Activated CD4-positive, alpha-beta T cell treated with anti-CD3 and anti-CD28 coated beads for 1 hour (primary cell): ENCODE measurements at places on chromosomes 5 and 9.

- no peak for DNase-seq
These were observed 34.6 kb downstream of the HABP4 start for GRCh38 chr9:96484521-96484931.

DNA sequence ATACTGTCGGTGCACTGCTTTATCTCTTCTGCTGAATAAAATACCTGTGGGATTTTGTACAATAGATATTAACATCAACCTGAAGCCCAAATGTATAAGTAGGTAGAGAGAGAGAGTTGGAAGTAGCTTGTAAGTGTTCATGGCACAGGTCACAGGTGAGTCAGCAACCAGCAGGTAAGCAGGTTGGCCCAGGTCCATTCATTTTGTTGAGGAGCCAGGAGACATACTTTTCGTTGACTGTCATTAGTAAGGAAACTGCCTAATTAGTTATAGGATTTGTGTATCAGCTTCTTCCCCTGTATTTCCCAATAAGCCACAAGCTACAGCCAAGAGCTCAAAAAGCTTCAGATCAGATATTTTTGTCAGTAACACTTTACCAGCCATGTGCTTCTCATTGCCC, 650.8 kb downstream of the IRX1 start:
- DNase-seq: no peak

GRCh38 chr9:28056466-28056865, 483.2 kb upstream of the C9orf72 start:
- no peak for DNase-seq

DNA sequence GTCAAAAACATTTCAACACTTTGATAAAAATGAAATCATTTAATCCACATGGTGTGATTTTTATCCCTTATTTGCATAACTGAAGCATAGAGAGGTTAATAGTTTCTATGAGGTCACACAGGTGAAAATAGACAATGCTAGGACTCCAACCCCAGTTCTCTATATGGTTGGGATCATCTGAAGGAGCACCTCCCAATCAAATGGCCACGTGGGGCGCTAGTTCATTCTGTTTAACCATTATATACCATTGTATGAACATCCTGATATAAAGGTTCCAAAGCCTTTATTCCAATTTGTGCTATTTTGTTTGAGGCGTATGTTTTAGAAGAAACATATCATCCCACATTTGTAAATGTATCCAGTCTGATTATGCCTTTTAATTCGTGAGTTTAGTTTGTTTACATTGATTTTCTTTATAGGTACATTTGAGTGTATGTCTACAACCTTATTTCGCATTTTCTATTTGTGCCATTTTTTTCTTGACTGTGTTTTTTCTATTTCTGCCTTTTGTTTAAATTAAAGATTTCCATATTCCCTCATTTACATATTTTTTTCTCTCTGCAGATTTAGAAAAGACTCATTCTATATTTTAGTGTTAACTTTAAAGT, 1092.0 kb downstream of the MAT2B start:
- DNase-seq: no peak

- DNase-seq: no peak
These were observed 12.7 kb upstream of the GPR21 start for GRCh38 chr9:123020796-123021195.

- DNase-seq: no peak
These were observed 1366.8 kb downstream of the EFNA5 start for GRCh38 chr5:106303911-106304310.

DNA sequence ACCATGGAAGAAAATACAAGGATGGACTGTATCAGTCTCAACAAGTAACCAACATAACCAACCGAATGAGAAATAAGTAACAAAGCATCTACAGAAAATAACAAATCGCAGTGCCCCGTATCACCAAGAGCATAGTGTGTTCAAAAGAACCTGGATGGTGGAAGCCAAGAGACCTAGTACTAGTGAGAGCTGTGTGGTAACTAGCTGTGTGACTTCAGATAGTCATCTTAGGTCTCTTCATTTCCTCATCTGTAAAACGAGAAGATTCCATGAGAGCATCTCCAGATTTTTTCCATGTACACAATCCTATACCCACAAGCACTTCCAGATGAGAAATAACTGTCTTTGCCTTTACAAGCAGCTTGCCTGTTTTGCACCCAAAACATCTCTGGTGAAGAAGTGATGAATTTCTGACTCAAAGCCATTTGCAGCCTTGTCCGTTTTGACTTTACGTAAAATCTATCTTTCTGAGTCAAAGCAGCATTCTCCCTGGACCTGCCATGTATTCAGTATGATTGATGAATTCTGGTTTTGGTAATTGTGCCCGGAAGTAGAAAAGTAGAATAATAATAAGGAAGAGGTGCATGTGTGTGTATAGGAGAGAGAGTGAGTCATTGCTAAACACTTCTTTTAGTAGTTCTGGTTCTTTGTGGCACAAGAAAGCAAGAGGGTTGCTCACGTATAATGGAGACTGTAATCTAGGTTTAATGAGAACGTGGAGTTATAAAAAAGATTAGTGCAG, 41.0 kb downstream of the AOPEP start:
- no peak for DNase-seq

DNA sequence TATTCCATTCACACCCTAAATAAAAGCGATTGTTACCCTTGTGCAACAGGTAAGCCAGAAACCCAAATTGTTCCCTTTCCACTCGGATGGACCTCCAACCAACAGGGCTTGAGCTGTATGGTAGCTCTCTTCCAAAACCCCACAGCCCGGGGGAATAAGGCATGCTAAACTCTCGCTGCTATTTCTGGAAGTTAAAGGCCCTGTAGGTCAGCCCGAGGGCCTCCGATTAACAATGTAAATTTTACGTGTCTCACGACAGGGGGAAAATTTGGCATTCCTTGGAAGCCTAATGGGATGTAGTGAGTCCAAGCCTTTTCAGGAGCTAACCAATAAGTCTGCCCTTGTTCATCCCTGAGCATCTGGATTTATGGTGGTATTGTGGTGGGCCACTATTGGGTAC, 26.0 kb downstream of the CNOT8 start:
- no peak for DNase-seq

DNA sequence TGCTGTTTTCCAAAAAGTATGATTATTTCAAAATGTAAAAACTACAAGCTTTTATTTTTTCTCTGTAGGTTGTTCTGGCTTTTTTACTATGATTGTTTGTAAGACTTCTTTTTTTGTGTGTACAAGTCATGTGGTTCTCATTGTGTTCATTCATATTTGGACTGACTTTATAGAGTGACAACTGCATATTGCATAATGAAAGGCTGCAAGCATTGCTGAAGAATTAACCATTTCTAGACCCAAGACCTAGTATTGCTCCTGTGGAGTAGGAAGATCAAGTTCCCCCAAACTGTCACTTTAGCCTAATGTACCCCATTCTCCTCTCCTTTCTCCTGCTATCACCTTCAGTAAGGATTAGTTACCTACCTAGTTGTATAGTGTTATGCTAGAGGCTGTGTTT, 10.0 kb downstream of the MAP1B start:
- no peak for DNase-seq

- no peak for DNase-seq
These were observed 85.4 kb downstream of the TMEM167A start for GRCh38 chr5:82991678-82992323.

GRCh38 chr9:128093011-128093410, 25.0 kb downstream of the SLC25A25 start:
- DNase-seq: no peak

- no peak for DNase-seq
These were observed 244.3 kb upstream of the WWC1 start for GRCh38 chr5:168047043-168047668.

DNA sequence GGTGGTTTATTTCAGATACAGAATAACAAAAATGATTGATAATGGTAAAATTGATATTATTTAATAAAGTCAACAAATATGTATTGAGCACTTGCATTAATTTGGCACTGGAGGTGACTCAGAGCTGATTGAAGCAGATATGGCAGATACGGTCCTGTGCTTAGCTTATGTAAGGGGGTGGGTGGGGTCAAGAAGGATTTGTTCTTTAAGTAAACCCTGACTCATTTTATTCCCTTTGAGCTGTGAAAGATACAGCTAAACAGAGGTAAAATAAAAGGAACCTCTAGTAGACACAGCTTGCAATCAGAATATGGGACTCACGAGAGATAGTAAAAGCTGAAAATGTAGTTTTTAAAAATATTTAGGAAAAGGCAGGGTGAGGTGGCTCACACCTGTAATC, 201.3 kb upstream of the CLINT1 start:
- DNase-seq: no peak

DNA sequence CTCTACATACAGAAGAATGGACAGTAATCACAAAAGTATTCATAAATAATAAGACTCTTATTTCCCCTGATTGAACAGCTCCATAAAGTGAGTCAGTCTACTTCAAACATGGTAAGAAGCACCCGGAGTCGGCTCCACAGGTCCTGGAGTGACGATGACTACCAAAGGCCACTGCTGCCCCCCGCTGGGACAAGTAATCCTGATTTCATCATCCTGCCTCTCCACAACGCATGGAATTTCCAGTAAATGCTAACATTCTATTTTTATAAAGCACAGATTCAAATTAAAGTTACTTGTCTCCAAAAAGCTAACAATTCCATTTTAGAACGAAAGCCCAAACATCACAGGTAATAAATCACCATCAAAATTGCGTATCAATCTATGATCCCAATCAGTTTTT, 16.2 kb downstream of the ATPSCKMT start:
- DNase-seq: no peak

DNA sequence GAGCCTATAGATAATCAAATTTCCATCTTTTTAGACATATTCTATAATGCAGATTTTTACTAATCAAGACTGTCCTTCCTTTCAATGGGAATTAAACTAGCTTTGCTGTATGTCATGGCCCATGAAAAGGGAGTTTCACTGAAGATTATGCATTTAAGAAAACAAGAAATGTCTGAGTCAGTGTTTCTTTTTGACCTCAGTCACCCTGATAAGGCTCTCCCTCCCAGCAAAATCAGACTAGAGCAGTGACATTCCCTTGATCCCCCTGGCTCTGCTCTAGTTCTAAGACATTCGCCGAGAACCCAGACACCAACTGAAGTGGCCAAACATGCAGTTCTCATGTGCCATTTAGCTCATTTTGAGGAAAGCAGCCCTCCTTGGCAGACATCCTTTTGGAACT, 442.0 kb downstream of the ACTL7B start:
- no peak for DNase-seq

DNA sequence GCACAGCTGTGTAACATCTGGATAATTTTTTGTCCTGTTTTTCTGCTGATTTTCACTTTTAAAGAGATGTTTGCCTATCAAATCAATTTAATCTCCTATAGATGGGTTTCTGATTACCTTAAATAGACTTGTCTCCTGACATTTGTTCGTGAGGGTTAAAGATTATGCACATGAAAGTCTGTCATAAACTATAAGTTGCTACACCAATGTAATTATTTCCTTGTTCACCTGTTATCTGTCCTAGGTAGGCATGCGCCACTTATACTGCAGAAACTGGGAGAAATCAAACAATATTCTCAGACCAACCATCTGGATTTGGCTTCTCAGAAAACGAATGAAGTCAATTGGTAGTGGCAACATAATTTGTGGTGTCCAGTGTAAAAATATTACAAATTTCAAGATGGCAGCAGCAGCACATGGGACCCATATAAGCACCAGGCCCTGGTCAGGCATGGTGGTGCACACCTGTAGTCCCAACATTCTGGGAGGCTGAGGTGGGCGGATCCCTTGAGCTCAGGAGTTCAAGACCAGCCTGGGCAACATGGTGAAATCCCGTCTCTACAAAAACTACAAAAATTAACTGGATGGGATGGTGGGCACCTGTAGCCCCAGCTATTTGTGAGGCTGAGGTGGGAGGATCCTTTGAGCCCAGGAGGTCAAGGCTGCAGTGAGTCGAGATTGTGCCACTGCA, 20.3 kb downstream of the RFK start:
- no peak for DNase-seq

GRCh38 chr5:103347716-103348423, 89.3 kb downstream of the MACIR start:
- DNase-seq: no peak

DNA sequence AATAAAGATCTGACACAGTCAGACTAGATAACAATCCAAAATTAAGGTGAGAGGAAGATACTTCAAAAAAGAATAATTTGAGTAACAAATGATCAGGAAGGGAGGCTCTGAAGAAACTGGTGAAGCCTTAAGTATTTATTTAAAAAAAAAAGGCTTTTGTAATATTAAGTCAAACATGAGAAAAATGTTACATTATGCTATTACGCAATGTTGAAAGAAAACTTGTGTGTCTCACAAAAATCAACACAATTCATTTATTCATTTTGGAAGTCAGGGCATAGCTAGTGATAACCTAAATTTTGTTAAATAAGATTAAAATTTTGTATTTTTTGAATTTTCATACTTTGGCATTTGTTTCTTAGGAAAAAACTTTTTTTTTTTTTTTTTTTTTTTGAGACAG, 28.2 kb downstream of the WDR41 start:
- no peak for DNase-seq

DNA sequence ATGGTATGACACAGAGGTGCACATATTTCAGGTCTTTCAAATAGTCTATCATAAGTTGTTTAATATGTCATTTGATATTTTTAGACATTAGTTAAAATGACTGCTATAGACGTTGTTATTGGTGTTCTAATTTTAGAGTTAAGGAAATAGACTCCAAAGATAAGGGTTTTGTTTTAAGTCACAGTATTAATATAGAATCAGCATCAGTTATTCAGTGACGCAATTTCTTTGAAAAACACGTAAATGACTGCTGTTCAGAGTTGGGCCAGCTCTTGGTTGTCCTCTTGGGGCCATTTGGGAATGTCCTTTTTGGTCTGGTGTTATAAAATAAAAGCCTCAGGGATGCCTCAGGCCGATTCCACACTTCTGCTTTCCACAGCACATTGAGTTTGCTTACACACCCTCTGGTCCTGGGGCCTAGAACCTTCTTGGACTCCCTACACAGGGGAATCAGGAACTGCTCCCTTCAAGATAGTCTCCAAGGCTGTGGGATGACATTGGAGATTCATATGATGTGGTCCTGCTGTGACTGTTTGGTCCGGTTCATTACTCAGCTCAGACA, 14.3 kb downstream of the OTULIN start:
- DNase-seq: no peak

DNA sequence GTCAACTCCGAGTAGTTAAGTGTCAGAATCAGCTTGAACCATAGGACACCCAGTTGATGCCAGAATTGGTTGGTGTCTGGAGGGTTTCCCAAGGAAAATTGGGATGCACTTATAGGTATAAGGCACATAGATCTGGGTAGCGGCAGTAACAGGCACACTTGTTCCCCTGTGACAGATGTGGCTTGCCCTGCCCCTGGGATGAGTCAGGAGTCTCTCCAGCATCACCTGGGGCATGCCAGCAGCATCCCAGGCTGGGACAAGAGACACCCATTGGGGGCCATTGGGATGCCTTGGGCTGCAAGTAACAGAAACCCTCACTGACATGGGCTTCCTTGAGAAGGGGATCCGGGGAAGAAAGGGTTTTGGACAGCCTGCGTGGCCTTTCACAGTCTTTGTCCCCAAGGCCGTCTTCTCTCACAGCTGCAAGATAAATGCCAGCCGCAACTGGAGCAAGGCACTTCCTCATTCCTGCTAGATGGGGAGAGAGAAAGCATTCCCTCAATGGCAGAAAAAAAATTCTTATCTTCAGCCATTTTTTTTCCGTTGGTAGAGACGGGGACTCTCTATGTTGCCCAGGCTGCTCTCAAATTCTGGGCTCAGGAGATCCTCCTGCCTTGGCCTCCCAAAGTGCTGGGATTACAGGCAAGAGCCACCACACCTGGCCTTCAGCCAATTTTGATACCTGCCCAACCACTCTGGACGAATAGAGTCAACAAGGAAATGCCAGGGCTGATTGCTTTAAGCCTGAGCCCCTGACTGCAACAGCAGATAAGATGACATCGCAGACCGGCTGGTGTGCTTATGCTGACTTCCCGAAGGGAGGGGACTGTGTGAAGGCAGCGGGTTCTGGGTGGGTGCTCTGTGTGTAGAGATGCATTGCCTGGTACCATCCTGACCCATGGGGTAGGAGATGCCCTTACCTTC, 13.3 kb upstream of the RNF130 start:
- no peak for DNase-seq
